Upper lobe of left lung (tissue), 6 donors: ENCODE measurements at places on chromosomes 4 and X.

GRCh38 chrX:69027181-69028005, 137.9 kb downstream of the PJA1 start:
- H3K4me1 ChIP-seq = peaks cover 13% of the 10 kb centered on the region
- H3K4me3 ChIP-seq = no peak overlapping the region
- H3K27me3 ChIP-seq = no peaks in the 10 kb centered on the region
- peak overlapping the region; percentile 38 for H3K27ac ChIP-seq
- no peak for DNase-seq

GRCh38 chr4:5371415-5372190, 320.3 kb downstream of the STK32B start:
- H3K27me3 ChIP-seq = no peaks in the 10 kb centered on the region
- DNase-seq = no peak
- no peak overlapping the region for H3K27ac ChIP-seq
- H3K4me1 ChIP-seq = no peaks in the 10 kb centered on the region

DNA sequence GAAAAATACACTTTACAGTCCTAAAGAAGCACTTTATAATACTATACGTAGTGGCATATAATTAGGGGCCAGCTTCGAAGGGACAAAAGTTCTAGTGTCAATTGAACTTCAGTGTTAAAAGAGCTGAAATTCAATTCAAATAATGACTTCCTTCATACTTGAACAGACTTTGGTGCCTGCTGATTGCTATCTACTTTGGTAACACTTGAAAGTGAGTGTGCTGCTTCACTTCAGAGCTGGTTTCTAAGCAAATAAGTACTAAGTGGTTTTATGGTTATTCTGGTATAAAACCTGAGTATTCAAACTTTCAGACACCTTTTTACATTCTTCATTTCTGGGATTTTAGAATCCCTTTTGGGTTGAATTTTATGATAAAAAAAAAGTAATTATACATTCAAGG, 107.0 kb downstream of the SLC4A4 start:
- no peak overlapping the region for H3K27ac ChIP-seq
- peaks cover 3% of the 10 kb centered on the region for H3K4me1 ChIP-seq
- no peaks in the 10 kb centered on the region for H3K36me3 ChIP-seq
- H3K4me3 ChIP-seq = no peak overlapping the region
- H3K27me3 ChIP-seq = no peaks in the 10 kb centered on the region

GRCh38 chr4:138992676-138993075, 22.9 kb upstream of the NOCT start:
- no peaks in the 10 kb centered on the region for H3K4me1 ChIP-seq
- no peaks in the 10 kb centered on the region for H3K27me3 ChIP-seq
- DNase-seq = no peak
- no peak overlapping the region for H3K4me3 ChIP-seq

DNA sequence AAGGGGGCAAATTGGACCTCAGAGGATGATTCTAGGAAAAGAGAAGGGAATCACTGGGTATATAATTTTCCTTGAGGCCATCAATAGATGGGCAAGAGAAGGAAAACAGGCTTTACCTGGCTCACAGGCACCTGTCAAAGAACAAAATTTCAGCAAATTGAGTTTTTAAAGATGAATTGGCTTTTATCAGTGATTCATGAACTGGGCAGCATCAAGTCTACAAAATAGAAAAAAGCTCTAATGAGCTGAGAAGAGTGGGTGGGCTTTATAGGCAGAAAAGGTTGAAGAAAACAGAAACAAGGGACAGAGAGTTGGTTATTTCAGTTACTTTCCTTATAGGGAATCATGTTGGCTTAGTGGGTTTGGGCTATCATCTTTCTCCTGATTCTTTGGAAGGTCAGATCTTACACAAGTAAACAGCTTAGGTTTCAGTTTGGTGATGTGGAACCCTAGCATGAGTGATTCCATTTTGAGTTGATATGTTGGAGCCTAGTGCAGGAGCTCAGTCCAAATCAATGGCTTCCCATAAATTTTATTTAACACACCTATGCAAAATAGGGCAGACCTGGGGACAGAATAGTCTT, 120.7 kb upstream of the MED14 start:
- no peaks in the 10 kb centered on the region for H3K27me3 ChIP-seq
- H3K36me3 ChIP-seq = no peaks in the 10 kb centered on the region

- H3K27ac ChIP-seq = no peak overlapping the region
- H3K4me1 ChIP-seq = peaks cover 5% of the 10 kb centered on the region
- DNase-seq = no peak
- H3K4me3 ChIP-seq = no peak overlapping the region
- peaks cover 64% of the 10 kb centered on the region for H3K36me3 ChIP-seq
These were observed 26.2 kb downstream of the FGFR3 start for GRCh38 chr4:1819284-1819683.

DNA sequence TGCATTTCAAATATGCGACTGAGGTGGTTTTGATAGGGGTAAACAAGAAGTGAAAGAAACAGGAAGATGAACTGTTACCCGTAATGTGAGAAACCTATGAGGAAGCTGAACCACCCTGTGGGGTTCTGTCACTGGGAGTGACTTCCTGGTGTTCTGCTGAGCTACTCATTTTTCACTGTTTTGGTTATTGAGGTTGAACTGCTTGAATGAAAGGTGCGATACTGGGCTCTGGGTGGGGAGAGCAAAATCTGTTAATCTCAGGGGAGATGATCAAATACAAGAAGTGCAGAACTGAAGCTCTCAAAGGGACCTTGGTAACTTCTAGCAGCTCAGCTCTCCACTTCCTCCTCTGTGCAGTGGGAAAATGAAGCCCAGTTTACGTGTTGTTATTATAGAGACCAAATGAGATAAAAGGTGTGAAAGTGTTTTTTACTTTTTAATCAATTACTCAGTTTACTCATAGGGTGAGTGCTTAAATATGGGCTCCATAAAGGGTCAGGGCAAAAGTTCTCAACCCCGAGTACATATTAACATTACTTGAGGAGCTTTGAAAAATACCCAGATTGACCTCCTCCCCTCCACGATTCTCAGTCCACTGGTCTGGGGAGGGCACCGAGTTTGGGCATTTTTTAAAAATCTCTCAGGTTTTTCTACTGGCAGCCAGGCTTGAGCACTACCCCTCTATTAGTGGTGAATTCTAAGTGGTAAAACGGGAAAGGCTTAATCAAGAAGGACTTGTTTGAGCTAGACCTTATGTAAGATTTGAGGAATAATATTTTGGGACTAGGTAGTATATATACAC, 66.7 kb downstream of the COQ2 start:
- peak overlapping the region; percentile 78 for H3K27ac ChIP-seq
- no peak overlapping the region for H3K4me3 ChIP-seq
- H3K27me3 ChIP-seq = no peaks in the 10 kb centered on the region
- H3K36me3 ChIP-seq = no peaks in the 10 kb centered on the region
